Pancreas (tissue), 10 donors: ENCODE measurements at places on chromosomes 4 and X. TPM values are rescaled to one million over a fixed set of nuclear protein-coding genes. Genes with fewer than 3 reads are reported as not detected.

Gene RGS12
- total RNA-seq, result 19.4 TPM

- no peak for DNase-seq
- H3K27me3 ChIP-seq, result no peaks in the 10 kb centered on the region
- no peaks in the 10 kb centered on the region for H3K4me1 ChIP-seq
- no peak overlapping the region for H3K4me3 ChIP-seq
- H3K27ac ChIP-seq, result no peak overlapping the region
- no peaks in the 10 kb centered on the region for H3K36me3 ChIP-seq
These were observed 494.9 kb downstream of the IDS start for GRCh38 chrX:149010013-149010852.

DNA sequence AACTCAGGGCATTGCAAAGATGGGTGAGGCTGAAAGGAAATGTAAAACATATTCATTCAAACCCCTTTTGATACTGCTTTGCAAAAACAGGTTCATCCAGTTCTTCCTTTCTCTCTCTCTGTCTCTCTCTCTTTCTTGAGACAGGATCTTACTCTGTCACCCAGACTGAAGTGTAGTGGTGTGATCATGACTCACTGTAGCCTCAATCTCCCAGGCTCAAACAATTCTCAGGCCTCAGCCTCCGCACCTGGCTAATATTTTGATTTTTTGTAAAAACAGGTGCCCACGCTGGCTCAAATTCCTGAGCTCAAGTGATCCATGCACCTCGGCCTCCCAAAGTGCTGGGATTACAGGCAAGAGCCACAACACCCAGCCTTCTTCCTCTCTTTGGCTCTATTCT lies 15.6 kb upstream of the DCHS2 start:
- no peaks in the 10 kb centered on the region for H3K4me1 ChIP-seq
- no peaks in the 10 kb centered on the region for H3K27me3 ChIP-seq
- DNase-seq, result no peak
- no peak overlapping the region for H3K4me3 ChIP-seq
- no peaks in the 10 kb centered on the region for H3K36me3 ChIP-seq

DNA sequence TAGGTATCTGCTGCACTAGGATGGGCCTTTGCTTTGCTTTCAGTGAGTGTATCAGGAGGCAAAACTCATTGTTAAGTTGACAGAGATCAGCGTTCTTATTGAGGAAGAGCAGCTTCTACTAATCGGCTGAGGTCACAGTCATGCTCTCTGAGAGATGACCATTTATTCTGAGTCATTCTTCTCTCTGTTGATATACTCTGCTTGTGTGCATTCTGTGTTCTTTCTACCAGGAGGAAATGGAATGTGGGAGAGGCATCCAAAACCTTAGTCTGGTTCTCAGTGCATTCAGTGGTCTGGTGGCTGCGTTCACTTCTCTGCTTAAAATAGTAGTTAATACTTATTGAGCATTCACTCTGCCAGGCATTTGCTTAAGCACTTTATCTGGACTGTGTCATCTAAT lies 66.2 kb downstream of the RRAGB start:
- H3K36me3 ChIP-seq, result no peaks in the 10 kb centered on the region
- no peak overlapping the region for H3K4me3 ChIP-seq
- H3K27ac ChIP-seq, result no peak overlapping the region
- no peak for DNase-seq
- no peaks in the 10 kb centered on the region for H3K27me3 ChIP-seq
